Kidney glomerular epithelial cell (primary cell): ENCODE measurements at places on chromosomes 7 and 10.

- DNase-seq: no peak
Measured at GRCh38 chr7:141676618-141677017, 25.3 kb downstream of the DENND11 start.

- no peak for DNase-seq
Measured at GRCh38 chr7:155192961-155193640, 104.6 kb upstream of the INSIG1 start.

GRCh38 chr10:26534384-26534783, 96.2 kb downstream of the APBB1IP start:
- no peak for DNase-seq

DNA sequence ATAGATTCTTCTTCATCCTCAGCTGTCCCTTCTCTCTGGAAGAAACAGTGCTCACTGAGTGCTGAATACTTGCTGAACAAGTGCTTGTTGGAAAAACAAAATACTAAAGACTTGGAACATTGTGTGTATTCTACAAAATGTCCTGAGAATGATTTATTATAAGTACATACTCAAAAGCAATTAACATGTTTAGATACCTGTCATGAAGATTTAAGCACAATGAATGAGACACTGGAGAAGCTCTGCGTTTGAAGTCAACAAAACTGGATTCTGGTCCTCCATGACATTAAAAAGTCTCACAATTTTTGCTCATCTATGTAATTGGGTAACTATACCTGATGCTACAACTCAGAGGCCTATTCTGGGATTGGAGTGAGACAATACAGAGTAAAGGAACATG, 34.8 kb upstream of the LAMB1 start:
- no peak for DNase-seq

DNA sequence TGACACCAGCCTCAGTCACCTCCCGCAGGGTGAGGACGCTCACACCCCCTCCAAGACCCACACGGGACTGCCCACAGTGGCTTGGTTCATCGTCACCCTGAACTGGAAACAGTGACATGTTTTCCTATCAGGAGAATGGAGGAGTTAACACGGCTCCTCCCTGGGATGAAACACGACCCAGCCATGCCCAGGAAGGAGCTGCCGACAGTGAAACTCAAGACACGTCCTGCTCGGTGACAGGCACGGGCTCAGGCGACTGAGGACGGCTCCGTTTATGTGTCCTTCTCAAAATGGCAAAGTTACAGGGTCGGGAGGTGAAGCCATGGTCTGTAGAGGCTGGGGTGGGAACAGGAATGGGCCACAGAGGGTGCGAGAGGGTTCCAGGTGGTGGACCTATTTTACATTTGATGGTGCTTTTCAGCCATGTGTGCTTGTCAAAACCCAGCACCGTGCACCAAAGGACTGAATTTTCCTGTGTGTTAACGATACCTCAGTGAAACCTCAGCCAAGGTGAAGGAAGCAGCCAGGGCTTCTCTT, 272.4 kb downstream of the ADARB2 start:
- DNase-seq: no peak

GRCh38 chr7:22662556-22663356, 64.2 kb upstream of the IL6 start:
- no peak for DNase-seq

DNA sequence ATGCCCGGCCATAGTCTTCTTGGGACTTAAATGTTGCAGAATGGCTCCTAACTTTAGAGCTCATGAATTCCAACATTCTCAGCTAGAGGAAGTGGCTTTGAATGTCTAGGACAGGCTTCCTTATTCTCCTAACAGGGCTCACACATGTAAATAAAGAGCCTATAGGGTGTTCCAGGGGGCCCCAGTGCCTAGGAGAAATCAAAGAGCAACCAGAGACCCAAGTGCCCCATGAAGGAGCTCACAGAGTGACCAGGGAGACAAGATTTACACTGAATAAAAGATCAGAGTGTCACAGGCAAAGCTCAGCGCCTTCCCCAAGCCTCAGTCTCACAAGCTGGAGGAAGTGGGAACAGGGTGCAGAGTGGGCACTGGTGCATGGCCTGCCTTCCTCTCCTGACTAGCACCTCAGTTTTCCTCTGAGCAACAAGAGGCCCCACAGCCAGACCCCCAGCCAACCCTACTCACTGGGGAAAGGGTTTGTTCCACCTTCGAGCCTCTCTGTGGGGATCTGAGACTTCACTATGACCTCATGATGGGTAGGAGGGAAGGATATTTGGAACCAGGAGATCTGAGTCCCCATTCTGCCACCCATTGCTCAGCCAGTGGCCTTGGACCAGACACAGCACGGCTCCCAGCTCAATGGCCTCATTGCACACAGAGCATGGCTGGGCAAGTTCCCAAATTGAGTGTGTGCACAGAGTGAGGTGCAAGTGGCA, 16.0 kb downstream of the TMEM273 start:
- no peak for DNase-seq

DNA sequence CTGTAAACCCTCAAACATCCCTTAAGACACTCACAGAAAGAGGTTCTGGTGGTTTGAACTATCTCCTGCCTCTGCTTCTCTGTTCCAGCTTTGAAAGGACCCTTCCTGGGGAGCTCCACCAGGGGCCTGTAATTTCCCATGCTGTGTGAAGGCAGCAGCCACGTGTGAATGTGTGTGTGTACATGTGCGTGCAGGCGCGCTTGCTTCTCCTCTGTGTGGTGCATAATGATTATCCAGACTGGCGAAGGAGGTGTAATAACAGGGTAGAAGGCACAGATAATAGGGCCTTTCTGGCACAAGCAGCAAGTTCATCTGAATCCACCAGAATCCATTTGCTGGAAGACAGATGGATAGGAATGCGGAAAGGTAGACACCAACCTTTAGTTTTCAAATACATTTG, 466.5 kb downstream of the GRID1 start:
- DNase-seq: no peak

DNA sequence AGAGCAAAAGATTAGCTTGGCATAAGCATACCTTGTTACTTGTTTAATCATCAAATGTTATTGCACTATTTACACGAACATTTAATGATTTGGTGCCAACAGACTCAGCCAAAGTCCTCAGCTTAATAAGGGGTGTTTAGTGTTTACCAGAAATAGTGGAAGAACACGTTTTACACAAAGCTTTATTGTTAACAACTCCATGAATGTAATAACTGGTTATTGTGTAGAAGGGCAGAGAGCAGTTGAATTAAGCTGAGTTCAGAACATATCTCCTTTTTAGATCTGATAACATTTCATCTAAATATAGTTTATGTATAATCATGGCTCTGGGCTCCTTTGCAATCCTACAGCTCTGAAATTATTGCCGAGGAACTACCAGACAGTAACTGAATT, 99.1 kb downstream of the CABCOCO1 start:
- no peak for DNase-seq

DNA sequence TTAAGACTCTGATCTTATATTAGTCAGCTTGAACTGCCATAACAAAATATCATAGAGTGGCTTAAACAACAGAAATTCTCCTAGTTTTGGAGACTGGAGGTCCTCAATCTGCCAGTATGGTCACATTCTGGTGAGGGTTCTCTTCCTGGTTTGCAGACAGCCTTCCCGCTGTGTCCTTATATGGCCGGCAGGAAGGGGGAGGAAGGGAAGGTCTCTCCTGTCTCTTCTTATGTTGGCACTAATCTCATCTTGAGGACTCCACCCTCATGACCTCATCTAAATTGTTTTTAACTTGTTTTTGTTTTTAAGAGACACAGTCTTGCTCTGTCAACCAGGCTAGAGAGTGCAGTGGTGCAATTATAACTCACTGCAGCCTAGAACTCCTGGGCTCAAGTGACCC, 53.1 kb downstream of the VPS41 start:
- DNase-seq: no peak

DNA sequence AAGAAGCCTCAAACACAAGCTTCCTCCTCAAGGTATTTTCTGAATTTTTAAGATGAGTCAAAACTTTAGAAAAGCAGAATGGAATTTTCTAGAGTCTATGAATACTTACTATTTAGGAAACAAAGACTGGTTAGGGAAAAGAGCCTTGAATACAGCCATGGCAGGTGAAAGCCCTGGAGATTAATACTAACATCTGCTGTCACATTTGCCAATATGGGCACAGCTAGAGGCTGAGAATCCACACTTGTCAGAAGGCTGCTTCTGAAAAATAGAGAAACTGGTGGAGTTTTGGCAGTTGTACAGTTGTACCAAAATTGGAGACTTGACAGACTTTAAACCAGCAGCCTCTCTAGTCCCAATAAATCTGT, 24.3 kb upstream of the CNNM1 start:
- DNase-seq: no peak

DNA sequence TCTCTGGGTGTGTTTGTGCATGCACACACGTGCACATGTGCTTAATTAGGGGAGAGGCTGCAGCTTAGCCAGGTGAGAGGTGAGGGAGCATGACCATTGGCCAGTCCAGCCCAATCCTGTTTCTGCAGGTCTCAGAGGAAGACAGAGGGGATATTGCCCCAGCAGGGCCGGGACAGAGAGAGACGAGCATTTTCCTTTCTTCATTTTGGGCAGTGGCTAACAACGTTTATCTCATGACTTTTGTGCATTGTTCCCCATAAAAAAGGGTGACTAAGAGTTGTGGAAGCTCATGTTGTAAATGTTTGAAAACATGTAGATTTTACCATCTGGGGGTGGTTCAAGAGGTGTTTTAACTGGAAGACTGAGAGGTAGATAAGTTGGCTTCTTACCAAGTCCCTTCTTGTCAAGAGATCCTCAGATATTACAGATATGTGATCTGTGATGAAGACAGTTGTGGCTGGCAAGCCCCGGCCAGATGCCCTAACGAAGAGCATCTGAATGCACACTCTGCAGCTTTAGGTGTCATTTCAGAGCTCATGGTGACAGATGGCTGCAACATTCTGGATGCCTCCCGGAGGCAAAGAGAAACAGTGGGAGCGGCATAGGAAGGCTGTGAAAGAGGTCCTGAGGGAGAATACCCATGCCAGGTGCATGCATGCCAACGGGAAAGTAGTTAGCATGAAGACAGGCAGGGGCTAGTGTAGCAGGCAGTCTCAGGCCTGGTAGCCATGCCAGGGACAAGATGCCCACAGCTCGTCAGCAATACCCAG, 16.7 kb upstream of the DMBT1 start:
- DNase-seq: no peak

DNA sequence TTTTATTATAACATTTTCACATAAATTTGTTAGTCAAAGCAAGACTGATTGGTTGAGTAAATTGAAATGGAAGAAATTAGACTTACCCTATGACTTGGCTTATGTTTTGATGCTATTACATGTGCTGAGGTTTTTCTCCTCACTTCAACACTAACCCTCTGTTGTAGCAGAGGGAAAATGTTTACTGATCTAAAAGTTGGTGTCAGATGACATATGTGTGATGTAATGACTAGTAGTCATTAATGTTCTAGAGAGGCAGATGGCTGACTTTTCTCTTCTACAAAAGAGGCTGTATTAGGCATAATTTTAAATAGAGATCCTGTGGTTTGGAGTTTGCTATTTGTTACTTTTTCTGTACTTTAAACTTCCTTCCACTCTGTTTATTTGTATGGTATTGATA, 266.0 kb downstream of the BBS9 start:
- DNase-seq: no peak
